Temporal lobe (tissue), 4 donors: ENCODE measurements at places on chromosomes 16 and 17. TPM values are rescaled to one million over a fixed set of nuclear protein-coding genes. Genes with fewer than 3 reads are reported as not detected.

VMO1 gene
- total RNA-seq: 0.25 TPM

RCVRN gene
- total RNA-seq: not detected

HSD11B2 gene
- not detected for total RNA-seq

MARCHF10 gene
- total RNA-seq: 0.25 TPM

EARS2 gene
- 24.3 TPM for total RNA-seq

CALB2 gene
- total RNA-seq: 19.4 TPM

ARHGDIG gene
- 29.5 TPM for total RNA-seq

SLC6A2 gene
- total RNA-seq: under 0.01 TPM
